ENCODE measurements at places on chromosomes 1 and 21.

DNA sequence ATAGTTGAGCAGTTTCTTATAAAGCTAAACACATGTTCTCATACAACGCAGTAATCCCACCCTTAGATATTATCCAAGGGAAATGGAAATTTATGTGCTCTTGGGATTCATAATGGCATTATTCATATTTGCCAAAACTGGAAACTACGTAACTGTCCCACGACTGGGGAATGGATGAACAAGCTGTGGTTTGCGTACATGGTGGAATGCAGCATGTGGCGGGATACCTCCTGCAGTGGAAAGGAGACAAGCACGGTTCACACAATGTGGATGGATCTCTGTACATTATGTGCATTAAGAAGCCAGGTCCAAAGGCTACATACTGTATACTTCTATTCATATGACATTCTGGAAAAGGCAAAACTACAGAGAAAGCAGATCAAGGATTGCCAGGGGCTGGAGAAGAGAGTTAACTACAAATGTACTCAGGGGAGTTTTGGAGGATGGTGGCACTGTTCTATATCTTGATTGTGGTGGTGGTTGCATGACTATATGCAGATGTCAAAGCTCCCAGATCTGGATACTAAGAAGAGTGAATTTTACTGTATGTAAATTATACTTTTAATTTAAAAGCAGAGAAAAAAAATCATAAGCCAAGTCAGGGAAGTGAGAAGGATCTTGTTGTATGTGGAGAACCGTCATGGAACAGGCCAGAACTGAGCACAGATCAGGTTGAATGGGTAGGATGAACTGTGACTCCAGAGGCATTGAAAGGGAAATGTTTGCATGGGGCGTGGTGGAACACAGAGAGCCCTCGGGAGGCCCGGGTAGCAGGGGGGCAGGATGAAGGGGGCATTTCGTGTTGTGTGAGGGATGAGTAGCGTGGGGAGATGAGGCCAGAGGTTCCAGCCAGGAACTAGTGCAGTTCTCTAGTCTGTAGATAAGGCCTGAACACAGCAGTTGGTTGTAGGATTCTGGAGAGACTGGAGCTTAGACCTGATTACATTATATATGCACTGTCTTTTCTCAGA is 90.7 kb downstream of the GALNT2 start:
- DNase-seq = no peak

GRCh38 chr1:33380811-33381210 is 50.1 kb downstream of the PHC2 start:
- no peak for DNase-seq

DNA sequence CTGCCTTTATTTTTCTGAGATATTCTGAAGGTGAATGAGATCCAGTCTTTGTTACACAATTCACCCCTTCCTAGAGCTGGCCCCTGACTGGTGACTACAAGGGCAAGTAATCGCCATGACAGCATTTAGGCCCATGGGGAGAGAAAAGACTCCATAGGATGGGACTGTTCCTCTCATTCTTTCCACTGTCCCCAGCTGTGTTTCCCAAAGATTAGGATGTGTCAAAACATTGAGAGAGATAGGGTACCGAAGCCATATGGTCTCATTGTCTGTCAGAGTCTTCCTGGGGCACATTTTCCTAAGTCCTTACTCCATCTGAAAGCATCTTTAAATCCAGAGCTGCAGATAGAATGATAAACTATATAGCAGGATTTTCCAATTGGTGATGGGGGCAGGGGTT is 423.5 kb downstream of the OMA1 start:
- DNase-seq = no peak

DNA sequence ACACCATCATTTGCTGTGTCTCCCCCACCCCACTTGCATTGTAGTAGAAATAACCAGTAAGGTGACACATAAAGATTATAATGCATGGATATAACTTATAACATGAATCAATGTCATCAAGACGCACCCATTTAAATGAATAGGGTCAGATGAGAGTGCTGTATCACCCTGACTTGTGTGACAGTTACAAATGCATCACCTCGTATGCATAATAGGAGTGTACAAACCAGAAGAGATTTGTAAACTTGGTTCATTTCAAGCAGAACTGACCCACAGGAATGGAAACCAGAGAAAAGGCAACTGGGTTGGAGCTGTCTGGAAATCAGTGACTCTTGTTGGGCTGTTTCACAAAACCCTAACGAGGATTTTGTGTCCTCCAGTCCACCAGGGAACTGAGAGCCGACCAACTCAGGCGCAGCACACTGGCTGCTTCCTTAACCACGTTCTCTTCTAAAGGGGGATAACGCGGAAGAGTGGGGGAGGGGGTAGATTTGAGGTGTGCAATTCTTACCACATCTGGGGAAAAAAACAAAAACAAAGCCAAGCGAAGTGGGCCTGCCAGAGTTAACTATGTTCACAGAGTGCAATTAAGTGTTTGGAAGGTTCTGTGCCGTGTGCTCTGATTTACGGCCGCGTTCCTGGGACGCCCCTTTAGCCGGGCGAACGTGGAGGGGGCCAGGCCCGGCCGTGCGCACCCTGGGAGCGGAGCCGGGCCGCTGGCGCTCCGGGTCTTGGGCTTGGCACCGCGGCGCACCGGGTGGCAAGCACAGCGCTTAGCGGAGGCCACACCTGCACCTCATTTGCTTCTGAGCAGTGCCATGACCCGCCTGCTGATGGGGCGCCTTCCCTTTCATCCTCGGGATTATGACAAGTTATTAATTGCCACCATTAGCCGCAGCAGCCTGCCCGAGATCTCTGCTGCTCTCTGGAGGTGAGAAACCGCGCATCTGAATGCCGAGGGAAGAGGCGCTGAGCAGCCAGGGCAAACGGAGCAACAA is 248.8 kb upstream of the FOXD3 start:
- no peak for DNase-seq

- DNase-seq = no peak
Observed at GRCh38 chr1:6861075-6861724, 75.9 kb downstream of the CAMTA1 start.

- DNase-seq = peak; percentile 43
Observed at GRCh38 chr1:41432481-41433280, 51.8 kb downstream of the EDN2 start.

- DNase-seq = no peak
Observed at GRCh38 chr1:62377043-62377562, 57.9 kb upstream of the KANK4 start.

DNA sequence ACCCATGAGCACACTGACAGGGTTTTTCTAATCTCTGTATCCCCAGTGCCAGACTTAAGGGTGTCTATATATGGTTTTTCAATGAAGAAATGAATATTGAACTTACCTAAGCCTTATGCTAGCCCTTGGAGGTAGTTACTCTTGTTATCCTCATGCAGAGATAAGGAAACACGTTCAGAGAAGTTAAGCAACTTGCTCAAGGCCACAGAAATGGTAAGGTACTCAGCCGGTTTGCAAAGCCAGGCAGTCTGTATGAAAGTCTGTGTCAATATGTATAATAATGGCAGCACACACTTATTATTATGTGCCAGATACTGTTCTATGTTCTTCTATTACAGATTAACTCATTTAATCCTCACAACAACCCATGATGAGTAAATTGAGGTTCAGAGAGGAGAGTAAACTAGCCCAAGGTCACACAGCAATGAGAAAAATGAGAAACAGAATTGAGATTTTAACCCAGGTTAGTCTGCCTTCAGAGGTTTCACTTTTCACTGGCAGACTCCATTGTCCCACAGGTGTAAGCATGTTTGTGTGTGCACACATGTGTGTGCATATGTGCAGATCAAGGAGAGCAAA is 54.6 kb upstream of the CSF3R start:
- DNase-seq = no peak

DNA sequence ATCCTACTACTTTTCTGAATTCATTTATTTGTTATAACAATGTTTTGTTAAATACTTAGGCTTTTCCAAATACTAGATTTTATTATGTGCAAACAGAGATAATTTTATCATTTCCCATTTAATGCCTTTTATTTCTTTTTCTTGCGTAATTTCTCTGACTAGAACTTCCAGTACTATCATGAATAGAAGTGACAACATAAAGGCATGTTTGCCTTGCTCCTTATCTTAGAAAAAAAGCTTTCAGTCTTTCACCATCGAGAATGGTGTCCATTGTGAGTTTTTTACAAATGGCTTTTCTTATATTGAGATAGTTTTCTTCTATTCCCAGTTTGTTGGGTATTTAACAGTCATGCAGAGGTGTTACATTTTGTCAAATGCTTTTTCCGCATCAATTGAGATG is 453.1 kb upstream of the ZP4 start:
- no peak for DNase-seq

DNA sequence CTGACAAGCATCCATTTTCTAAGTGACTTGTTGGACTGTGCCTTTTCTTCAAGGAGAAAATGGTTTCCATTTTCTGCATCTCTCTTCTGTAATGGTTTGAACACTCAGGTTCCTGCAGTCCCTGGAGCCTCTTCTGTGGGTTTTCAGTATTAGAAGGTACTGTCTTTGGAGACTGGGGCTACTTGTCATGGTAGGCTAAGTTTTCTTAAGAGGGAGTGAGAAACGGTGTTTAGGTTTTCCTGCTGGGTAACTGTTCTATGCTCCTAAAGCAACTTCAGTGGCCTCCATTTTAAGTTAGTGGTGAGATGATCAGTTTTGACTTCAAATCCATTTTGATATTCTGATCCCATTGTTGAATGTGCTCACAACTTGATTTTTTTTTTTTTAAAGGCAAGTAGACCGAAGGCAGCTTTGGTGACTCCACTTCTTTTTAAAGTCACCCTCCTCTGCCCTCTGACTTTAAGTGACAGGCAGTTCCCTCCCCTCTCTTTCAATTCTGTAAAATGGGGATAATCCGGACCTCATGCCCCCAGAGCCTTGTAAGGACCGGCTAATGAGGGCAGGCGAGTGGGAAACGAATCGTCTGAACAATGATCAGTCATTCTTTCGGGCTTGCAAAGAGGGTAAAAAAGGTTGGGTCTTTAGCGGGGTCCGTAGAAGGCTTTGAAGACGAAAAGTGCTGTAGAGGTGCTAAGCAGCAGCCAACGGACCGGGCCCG is 1.0 kb upstream of the ARID1A start:
- no peak for DNase-seq

DNA sequence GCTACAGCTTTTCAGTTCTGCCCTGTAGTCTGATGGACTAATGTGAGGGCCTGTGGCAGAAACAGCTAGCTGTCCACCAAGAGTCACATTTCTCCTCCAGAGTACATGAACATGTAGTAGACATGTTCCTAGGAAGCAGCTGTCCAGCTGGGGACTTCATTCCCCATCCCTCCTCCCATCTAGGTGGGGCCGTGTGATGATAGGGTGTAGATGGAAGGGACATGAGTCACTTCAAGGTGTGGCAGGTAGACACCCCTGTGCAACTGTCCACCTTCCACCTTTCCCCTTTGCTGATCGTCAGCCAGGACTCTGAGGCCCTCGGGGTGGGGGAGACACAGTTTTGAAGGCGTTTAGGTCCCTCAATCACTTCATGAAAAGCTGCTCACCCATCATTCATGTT is 3.6 kb upstream of the RD3 start:
- DNase-seq = no peak

DNA sequence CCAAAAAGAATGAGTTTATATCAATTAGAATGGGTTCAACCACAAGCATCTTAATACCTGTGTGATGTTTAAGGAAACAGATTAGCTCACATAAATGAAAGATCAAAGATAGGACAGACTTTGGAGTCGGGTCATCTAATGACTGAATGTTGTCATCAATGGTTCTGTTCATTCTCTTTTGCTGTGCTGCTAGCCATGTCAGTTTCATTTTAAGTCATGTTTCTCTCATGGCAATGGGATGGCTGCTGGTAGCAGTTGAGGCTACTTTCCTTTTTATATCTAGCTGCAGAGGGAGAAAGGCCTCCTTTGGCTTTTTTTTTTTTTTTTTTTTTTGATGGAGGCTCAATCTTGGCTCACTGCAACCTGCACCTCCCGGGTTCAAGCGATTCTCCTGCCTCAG is 86.9 kb upstream of the SPAG17 start:
- DNase-seq = no peak

DNA sequence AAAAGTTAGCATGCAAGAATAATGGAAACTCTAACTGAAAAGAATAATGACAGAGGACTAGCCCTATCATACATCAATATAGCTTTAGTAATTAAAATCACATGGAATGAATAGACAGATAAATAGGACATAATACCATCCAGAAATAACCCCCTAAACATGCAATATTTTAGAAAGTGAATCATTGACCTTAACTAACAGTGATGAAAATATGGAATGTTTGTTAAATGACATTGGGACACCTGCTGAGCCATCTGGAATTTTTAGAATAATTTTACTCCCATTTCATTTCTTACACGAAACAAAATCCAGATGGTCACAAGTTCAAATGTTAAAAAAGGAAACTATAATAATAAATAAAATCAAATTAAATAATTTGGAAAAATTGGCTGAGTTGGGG is 53.1 kb upstream of the FMO3 start:
- no peak for DNase-seq

DNA sequence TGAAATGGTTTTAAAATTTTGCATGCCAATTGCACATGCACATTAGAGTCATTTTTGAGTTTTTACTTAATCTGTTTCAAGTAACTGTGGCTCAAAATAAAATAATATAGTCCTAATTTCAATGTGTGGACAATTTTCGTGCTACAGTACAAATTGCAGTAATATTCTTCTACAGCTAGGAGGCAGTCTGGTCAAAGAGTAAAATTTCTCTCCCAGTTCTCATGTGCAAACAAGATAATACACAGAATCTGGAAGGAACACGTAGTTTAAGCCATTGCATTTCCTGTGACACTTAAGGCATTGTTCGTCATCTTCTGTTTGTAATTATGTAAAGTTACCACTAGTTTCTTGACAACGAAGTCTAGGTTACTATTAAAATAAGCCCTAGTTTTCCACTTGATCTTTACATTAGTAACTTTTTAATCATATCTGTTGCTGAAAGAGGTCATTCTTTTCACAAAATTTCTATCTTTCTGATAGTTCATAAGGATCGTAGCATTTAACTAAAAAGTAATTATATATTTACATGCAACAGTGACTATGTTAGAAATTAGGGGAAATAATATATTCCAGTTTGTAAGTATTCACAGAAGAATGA is 28.9 kb downstream of the ODR4 start:
- DNase-seq = no peak

GRCh38 chr1:47178654-47179016 is 11.2 kb downstream of the PDZK1IP1 start:
- no peak for DNase-seq

DNA sequence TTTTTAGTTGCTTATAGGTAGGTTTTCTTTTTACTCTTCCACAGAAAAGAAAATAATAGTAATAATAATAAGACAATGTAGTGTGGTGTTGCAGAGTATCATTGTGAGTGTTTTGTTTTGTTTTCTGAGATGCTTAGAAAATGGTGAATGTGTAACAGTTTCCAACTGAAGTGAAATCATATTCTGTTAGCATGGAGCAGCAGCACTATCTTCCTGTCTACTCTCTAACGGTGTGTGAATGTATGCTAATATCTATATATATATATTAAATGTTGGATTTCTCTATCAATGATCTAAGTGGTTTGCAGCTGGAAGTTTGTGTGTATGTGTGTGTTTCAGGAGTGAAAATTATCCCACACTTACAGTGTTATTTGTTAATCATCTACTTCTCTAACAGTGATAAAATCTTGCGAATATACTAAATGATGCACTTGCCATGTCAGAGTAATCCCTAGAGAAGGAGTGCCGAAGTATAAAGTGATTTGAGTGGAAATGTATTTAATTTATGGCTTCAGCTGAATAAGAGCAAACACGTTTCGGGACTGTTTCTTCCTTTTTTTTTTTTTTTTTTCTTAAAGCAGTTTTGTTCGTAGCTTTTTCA is 377 bp downstream of the SAMD13 start:
- no peak for DNase-seq

GRCh38 chr1:110348771-110349170 is 9.6 kb downstream of the RBM15 start:
- no peak for DNase-seq

- peak; percentile 41 for DNase-seq
Observed at GRCh38 chr1:229271448-229272159, 693 bp downstream of the RAB4A start.

Measured in stimulated activated CD8-positive, alpha-beta memory T cell treated with anti-CD3 and anti-CD28 coated beads, Interleukin-12 subunit alpha, Interleukin-12 subunit beta, amount 100 ng/mL, for 4 hours (primary cell).